GM23248 (cell line): ENCODE measurements at places on chromosomes 16 and 17.
A peak's percentile ranks its signal among the peaks of the same experiment; 100 is the strongest.

DNA sequence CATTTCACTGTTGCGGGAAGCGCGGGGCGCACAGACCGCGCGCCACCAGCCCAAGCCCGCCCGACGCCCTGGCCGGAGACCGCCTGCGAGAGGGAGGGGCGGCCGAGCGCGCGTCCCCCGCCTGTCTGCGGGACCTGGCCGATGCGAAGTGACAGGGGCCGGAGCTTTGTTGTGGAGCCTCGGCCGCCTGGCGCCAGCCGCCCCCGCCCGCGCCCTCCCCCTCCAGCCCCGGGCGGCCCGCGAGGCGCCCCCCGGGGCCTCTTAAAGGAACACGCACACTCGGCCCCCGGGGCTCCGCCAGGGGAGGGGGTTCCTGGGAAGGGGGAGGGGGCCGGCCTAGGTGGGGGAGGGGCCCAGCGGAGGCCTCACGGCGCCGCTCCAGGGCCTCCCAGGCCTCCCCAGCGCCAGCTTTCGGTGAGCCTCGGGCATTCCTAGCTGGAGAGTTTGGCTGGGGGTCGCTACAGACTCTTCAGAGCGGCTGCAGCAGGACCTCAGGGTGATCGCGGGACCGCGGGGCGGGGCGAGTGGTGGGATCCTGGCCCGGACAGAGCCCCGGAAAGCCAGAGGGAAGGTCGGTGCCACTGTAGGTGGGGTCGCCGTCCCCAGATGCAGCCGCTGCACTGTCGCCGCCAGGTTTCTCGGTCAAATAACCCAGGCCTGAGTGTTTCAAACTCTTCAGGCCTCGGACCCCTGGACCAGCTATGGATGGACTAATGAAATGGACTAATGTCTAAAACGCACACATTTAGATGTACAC, 2.4 kb upstream of the TBX2 start:
- DNase-seq, result peak; percentile 54

GRCh38 chr17:83190601-83191387, 111.4 kb downstream of the METRNL start:
- no peak for DNase-seq

GRCh38 chr16:73279451-73279850, 231.5 kb upstream of the ZFHX3 start:
- DNase-seq, result no peak

GRCh38 chr17:66661411-66662256, 173.3 kb upstream of the CACNG5 start:
- peak; percentile 37 for DNase-seq

DNA sequence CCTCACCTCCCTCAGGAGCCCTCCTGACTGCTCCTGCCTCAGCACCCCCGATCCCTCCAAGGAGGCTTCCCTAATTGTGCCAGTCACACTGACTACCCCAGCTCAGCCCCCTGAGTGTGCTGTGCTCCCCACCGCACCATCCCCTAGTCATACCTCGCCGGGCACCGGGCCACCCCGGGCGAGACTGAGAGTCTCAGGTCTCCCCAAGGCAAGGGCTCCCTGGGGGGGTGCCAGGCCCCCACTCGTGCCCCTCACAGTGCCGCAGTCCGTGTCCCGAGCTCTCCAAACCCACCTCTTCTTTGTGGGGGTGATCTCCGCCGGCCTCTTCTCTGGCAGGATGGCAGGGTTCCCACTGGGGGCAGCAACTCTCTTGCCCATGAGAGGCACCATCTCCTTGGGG, 3.2 kb downstream of the TRPV3 start:
- DNase-seq, result no peak

DNA sequence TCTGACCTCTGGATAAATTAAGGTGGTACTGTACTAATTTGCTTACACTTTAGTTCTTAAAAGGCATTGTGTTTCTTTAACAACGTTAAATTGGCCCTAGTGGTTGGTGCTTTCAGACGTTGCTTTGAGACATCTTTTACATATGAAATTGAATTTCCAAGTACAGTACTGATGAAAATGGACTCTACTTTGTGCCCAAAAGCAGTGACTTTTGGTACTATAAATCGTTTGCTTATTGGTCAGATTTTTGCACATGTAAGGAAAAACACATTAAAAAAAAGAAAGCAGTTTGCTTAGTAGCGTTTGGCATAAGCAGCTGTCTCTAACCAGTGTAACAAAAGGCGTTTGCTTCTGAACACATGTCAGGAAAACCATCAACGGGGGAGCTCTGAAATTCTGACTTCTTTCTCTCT, 139.6 kb downstream of the CDK5R1 start:
- no peak for DNase-seq

GRCh38 chr17:6712058-6712853, 913 bp downstream of the SLC13A5 start:
- peak; percentile 19 for DNase-seq

GRCh38 chr17:1839516-1839915, 9.7 kb downstream of the RPA1 start:
- DNase-seq, result no peak

GRCh38 chr17:13698832-13699231, 97.1 kb upstream of the HS3ST3A1 start:
- no peak for DNase-seq

- DNase-seq, result peak; percentile 37
Observed at GRCh38 chr17:12665263-12666210, at the start of gene MYOCD. TSS of gene MYOCD (plus strand) at chr17:12665890. CDS start at chr17:12666189, 299 bp downstream.

- no peak for DNase-seq
Observed at GRCh38 chr17:76715496-76715830, 4.7 kb upstream of the MXRA7 start.

DNA sequence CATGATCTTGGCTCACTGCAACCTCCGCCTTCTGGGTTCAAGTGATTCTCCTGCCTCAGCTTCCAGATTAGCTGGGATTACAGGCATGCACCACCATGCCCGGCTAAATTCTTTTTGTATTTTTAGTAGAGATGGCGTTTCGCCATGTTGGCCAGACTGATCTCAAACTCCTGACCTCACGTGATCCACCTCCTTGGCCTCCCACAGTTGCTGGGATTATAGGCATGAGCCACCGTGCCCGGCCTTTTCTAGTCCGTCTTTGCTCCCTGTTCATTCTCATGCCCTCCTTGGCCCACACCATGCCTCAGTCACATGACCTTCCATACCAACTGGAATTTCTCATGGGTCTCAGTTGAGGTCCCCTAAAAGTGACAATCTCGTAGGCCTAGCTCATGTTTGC, 86.9 kb downstream of the SNX29 start:
- no peak for DNase-seq

DNA sequence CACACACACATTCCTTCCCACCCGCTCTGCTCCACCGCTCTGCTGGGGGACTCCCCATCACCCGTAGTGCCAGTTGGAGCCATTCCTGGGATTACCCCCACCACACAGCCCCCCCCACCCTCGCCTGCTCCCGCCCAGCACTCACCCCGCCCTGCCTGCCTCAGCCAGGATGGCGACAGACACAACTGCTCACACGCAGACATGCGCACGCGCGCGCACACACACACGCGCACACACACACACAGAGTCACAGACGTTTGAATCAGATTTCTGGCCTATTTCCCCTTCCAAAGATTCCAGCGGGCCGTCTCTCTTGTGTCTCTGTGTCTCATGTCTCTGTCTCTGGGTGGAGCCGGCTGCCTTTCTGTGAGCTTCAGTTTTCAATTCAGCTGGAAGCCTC, 4.4 kb downstream of the CACNA1G start:
- DNase-seq, result peak; percentile 93

DNA sequence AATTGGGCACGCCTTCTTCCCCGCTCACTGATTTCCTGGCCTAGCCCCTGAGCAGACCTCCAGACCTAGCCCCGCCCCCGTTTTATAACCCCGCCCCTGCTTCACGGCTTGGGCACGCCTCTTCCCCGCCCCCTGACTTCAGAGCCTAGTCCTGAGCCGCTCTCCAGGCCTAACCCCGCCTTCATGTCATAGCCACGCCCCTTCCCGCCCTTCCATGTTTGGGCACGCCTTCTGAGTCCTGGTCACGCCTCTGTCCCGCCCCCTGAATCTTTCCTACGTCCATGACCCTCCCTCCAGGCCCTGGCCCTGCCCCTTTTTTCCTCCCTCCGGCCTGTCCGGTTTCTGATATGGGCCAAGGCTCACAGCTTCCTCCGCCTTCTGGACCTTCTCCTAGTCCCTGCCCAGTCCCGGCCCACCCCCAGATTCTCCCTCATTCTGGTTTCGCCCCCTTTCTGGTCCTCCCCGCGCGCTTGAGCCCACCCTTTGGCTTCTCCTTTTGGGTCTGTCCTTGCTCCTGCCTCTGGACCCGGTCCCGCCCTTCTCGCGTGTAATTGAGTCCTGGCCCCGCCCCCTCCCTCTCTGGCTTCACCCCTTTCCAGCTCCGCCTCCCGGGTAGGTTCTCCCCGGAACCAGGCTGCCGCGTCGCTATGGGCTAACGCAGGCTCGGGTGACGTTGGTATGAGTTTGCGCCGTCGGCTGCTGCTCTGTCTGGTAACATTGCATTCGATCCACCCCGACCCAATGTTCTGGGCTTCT, 15.1 kb upstream of the EEF2K start:
- peak; percentile 100 for DNase-seq

- no peak for DNase-seq
Observed at GRCh38 chr17:35575759-35576158, 2.6 kb downstream of the PEX12 start.

- DNase-seq, result no peak
Observed at GRCh38 chr16:51039638-51040331, 111.3 kb downstream of the SALL1 start.

DNA sequence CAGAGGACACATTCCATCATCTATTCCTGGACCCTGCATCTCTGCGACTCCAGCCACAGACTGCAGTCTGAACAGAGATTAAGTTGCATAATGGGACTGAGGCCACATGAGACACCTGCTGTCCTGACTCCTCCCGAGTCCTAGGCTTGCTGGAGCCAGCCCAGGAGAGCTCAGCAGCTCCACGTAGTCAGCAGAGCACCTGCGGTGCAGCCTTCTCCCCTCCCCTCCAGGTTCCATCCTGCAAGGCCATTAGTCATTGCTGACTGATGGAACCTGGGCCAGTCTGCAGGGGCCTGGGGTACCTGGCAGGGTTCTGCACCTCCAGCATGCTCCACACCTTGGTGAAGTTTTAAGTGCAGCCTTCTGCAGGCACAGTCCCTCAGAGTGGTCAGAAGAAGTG, 76.7 kb downstream of the PLD6 start:
- no peak for DNase-seq

DNA sequence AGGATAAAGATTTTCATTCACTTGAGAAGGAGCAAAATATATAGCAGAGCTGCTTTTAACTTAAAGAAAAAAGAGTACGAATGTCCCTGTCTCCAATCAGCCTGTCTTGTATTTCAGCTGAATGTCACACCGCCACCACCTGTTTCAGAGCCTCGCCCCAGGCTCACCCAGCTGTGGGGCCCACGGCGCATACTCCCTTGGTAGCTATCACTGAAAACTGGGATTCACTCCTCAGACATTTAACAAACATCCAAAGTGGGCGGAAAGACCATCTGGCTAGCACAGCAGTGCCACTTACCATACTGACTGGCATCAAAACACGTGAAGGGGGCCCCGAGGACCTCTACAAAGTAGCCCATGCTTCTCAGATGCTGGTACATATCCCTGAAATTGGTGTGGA, 25.4 kb upstream of the SLC38A8 start:
- DNase-seq, result no peak

GRCh38 chr17:74290340-74290739, 16.3 kb downstream of the DNAI2 start:
- no peak for DNase-seq

- DNase-seq, result no peak
Observed at GRCh38 chr16:23741675-23742303, 13.0 kb upstream of the CHP2 start.

- DNase-seq, result no peak
Observed at GRCh38 chr17:39658760-39659159, 6.4 kb upstream of the TCAP start.

DNA sequence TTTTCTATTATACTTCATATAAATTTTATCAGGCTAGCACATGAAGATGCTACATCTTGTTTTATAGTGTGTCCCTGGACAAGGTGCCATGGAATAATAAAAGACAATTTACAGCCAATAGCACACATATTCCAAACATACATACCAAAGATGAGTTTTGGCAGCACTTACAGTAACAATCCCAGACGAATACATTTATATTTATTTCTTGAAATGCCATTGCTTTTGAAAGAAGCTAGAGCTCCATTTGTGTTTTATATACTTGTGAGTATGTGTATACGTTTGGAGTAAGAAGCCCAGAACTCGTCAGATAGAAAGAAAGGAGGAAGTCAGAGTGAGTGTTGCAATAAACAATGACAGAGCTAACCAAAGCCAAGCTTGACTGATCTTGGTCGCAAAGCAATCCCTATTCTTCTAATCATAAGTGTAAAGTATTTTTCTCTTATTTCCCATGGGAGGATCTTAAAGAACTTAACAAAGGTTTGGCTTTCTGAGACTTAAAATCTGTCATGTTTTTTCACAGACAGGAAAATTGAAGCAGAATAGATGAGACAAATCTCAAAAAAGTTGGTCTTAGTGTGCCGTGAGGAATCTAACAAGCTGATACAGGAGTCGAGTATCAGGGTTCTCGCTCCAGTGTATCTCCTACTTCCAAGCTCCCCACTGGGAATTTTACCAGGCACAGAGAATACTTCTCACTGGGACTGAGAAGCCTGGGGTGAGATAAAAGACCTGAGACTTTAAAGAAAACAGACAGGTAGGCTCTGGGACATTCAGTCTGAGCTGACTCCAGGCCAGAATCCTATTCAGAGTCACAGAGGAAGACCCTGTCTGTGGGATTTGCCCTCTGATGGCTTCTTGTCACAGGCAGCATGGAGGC, 175.4 kb downstream of the AATF start:
- no peak for DNase-seq

DNA sequence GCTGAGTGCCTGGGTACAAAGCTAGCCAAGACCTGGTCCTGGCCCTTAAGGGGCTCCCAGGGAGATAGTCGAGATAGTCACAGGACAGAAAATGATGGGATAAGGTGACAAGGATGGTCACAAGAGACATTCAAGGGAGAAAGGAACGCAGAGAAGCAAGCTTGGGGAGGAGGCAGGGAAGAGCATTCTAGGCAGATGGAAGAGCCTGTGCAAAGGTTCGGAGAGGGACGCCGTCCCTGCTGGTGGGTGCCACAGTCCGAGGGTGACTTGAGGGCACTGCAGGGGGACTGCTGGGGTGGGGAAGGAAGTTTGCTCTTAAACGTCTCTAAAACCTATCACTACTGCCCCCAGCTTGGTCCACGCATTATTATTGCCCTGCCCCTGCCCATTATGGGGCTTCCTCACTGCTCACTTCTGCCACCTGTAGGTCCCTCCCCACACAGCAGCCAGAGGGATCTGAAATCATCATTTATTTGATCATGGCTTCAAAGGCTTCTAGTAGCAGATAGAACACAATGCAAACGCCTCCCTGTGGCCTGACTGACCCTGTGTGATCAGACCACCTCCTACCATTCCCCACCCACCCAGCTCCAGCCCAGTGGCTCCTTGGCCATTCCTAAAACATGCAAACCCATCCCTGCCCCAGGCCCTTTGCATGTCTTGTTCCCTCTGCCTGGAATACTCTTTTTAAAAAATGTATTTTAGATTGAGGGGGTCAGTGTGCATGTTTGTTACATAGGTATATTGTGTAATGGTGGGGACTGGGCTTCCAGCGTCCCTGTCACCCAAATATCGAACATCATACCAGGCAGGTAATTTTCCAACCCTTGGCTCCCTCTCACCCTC, 60.3 kb downstream of the RMI2 start:
- DNase-seq, result peak; percentile 39

GRCh38 chr16:87635541-87636049, 33.3 kb downstream of the JPH3 start:
- DNase-seq, result peak; percentile 64

GRCh38 chr17:49825645-49826044, 22.2 kb downstream of the TAC4 start:
- no peak for DNase-seq

GRCh38 chr17:77796176-77796860, 162.2 kb upstream of the TNRC6C start:
- peak; percentile 81 for DNase-seq
